ENCODE measurements at places on chromosomes 7 and 10.

- DNase-seq: no peak
These were observed 17.3 kb upstream of the ADRB1 start for GRCh38 chr10:114026189-114027040.

GRCh38 chr7:122100021-122100420 lies 44.0 kb downstream of the AASS start:
- no peak for DNase-seq

- DNase-seq: no peak
These were observed 191.3 kb upstream of the ADARB2 start for GRCh38 chr10:1928606-1929005.

DNA sequence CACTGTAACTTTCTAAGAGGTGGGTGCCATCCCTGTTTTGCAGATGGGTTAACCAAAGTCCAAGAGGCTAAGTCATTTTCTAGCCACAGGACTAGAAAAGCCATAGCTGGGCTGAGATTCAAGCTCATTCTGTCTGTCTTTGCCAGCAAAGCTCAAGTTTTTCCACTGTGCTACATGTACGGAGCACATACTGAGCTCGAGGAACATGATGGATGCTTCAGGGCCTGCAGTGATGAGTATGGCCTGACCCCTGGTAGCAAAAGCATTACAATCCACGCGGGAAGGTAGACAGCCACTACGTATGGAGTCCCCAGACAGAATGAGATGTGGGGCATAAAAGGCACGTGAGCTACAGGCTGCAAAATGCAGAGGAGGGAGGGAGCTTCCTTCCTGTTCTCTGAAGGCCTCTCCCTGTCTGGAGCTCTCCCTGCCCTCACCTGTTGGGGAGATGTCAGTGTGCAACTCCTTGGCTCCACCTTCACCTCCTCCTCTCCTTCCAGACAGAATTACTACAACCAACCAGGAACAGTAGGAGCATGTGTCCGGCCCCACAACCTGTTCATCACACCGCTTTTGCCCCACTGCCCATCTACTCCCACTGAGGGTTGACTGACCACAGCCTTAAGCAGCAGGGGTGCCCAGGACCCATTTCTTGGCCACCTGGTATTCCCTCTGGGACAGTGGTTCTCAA lies 16.4 kb downstream of the ITPRIP start:
- no peak for DNase-seq

DNA sequence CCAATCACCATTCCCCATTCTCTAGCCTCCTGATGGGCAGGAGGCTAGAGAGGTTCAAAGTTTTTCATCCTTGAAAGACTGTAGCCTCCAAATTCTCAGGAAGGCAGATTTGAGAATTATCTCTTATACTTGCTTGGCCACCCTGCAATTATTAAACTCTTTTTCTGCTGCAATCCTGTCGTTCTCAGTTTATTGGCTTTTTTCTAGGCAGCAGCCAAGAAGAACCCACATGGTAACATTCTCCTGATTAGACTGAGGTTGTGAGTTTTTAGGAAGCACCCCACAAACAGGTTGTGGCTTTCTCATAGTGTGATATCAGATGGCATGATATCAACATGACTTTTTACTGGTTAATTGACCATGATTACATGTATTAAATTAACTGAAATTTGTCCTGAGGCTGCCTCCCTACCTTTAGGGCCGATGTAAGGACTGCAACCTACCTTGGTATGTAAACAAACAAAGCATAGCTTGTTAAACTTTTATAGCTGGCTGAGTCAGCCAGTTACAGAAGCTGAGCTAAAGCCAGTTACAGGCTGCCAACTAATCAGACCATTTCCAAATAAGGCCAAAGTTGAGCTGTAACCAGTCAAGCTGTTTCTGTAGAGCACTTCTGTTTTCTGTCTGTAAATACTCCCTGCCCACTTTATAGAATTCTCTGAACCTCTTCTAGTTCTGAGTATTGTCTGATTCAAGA lies 3.2 kb upstream of the ZNF248 start:
- no peak for DNase-seq

DNA sequence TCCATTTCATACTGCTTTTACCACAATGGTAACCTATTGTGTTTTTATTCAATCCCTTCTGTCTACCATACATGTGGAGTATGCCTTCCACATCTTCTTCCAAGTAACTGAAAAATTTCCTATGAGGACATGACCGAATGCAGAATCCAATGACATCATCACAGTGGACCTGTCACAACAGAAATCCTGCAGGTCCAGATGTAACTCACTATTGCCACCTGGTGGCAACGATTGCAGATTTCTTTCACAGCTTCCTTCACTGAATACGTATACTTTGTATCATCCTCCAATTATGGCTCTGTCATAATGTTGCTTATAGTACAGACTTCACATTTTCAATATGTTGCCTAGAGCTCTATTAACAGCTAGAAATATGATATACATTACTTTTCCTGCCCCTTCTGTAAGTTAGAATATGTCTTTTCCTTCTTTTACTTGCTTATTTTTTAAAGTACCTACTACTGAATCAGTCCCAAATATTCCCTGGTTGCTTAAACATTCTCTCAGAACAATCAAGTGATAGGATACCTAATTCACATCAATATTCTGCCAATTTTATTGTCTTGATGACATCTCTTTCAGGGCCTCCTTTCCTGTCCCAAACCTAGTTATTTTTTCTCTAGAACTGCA lies 45.4 kb downstream of the SLC13A1 start:
- peak; percentile 17 for DNase-seq

DNA sequence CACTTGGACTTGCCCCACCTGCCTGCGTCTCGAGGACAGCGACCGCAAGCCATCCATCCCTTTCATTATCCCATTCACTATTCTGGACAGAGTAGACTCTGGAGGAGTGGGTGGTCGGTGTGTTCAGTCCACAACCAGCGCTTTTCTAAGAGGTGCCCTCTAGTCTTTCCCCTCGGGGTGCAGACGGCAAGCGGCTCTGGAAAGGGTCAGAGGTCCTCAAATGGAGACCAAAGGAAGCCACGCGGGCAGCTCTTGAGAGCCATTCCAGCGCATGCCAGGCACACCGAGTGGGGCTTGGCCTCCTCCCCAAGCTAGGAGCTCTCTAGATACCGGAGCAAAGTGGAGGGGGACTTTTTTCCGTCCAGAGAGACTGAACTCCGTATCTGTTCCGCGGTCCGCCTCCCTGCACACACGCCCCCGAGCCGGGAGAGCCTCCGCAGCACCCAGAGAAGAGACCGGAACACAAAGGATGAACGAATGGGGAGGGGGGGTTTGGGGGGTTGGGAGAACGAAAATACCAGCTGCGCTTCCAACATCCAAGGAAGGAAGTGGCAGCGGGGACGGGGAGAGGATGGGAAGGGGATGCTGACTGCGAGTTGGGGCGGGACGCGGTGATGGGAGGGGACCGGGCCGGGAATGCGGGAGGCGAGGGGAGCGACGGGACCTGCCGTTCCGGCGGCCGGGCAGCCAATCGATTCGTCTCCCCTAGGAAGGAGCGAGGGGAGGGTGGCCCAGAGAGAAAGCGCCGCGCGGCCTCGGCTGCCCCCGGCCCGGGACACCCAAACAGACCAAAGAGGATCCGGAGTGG lies 515 bp downstream of the GSDME start:
- peak; percentile 2 for DNase-seq

GRCh38 chr7:27774717-27775328 lies 34.9 kb downstream of the TAX1BP1 start:
- DNase-seq: no peak

DNA sequence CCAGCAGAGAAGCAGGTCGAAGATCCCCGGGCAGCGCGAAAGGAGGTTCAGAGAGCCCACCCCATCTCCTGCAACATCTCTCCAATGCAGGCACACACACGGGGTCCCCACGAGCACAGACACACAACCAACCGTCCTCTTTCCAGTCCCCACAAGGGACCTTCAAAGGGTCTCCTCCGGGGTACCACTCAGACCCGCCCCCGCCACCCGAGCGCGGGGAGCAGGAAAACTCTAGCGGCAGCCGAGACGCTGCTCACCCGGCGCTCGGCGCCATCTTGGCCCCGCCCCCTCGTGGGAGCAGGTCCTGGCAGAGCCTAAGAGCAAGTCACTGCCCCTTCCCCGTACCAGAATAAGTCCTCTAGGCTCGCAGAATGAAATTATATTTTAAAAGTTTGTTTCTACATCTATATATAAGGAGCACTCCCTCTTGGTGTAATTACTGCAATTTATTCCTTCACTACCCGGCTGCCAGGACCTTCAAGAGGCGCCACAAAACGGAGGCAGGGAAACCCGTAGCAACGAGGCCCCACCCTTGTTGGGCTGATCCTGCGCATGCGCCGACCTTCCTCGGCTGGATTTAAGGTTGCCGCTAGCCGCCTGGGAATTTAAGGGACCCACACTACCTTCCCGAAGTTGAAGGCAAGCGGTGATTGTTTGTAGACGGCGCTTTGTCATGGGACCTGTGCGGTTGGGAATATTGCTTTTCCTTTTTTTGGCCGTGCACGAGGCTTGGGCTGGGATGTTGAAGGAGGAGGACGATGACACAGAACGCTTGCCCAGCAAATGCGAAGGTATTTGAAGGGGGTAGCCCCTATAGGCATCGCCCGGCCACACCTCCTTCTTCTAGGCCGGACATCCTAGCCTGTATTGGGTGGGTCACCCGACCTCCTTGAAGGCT lies at the start of the genes CNPY4 and TAF6:
TSS of gene CNPY4 (plus strand) at position 563 of the 898 bp plus-strand sequence. CDS start at position 674, 111 bp downstream.
TSS of gene TAF6 (minus strand) at position 287 of the 898 bp plus-strand sequence. CDS start 5,149 bp downstream, outside the sequence.
- DNase-seq: peak; percentile 95

DNA sequence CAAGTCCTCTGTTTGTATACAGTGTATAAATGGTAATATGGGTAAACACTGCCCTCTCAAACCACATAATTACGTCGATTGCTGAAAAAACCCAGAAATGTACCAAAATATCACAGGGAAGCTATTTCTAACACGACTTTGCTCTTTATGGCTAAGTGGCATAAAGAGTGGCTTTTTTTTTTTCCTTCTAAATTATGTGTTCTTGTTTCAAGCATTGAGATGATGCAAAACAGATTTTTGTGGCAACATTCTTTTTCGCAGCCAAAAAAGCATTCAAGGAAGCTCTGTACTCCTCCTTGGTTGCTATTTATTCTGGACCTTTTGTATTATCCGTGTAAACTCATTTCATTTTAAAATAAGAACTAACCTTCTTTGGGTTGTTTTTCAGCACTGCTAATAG lies 138.9 kb downstream of the VTI1A start:
- no peak for DNase-seq

- DNase-seq: no peak
These were observed 77.8 kb downstream of the TEX36 start for GRCh38 chr10:125605167-125605566.

DNA sequence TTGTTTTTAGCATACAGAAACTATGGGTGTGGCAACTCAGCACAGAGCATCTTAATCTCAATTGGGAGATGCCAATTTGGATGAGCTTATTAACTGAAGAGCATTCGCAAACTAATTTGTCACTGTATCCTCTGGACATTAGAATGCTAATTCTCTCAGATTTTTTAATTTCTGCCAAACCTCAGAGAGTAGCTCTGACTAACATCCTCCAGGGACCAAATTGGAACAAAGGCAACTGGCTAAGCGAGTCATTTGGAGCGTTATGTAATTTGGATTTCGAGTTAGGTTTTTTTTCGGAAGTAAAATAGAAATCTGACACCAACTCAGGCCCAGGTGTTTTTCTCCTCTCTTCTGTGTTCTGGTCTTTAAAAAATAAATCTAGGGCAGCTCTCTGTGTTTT lies 201.9 kb downstream of the BMPER start:
- DNase-seq: peak; percentile 60

GRCh38 chr7:141593134-141593533 lies 41.9 kb downstream of the AGK start:
- DNase-seq: no peak

DNA sequence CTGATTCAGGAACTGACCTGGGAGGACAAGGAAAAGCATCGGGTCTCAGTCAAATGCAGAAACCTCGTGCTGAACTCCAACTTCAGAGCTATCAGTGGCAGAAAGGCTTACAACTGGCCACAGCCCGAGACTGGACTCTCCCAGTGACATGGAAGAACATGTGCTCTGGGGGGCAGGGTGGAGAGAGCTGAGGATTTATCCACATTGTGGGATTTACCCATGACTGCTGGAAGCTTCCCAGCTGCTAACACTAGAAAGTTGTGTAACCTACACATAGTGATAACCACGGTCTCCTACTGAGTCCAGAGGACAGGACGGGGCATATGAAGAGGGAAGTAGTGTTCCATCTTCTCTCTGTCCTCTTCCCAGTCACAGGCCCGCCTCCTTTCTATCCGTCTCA lies 103.4 kb downstream of the ITIH5 start:
- DNase-seq: no peak

DNA sequence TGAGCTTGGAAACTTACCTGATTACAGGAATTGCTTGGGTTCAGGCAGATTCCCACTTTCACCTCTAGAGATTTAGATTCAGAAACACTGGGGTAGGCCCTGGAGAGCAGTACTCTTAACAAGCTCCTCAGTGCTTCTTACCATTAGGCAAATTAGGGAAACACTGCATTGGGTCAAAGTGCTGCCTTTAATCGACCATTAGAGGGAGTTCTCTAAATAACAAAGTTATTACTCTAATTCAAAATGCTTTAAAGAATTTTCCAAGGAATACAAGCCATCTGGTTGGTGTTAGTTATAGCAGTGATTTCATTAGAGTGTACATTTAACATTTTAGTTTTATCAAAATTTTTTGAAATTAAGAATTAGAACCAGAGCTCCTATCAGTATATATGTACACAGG lies 324.5 kb downstream of the GFRA1 start:
- no peak for DNase-seq

- no peak for DNase-seq
These were observed 228.3 kb upstream of the NPVF start for GRCh38 chr7:25456467-25457171.

GRCh38 chr7:156496363-156496769 lies 144.2 kb upstream of the RNF32 start:
- no peak for DNase-seq

DNA sequence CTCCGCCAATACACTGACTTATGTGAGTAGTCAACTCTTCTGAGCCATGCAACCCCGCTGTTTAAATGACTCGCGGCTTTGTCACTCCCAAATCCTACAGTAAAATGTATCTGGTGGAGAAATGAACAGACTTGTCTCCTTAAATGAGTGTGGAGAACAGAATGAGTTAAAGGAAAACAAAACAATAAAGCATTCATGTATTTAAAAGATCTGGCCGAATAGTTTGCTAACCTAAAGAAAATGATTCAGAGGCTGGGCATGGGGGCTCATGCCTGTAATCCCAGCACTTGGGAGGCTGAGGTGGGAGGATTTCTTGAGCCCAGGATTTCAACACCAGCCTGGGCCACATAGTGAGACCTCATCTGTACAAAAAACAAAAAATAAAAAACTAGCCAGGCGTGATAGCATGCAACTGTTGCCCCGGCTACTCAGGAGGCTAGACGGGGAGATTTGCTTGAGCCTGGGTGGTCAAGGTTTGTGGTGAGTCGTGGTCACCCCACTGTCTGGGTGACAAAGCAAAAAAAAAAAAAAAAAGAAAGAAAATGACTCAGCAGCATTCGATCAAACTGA lies 86.5 kb upstream of the PFKP start:
- no peak for DNase-seq

GRCh38 chr10:128633864-128634540 lies 507.8 kb upstream of the MKI67 start:
- no peak for DNase-seq

GRCh38 chr7:33814936-33815335 lies 90.4 kb upstream of the BMPER start:
- no peak for DNase-seq

- DNase-seq: no peak
These were observed 951.9 kb upstream of the LRRN3 start for GRCh38 chr7:110139056-110139455.
